Activated CD4-positive, alpha-beta T cell treated with anti-CD3 and anti-CD28 coated beads for 24 hours (primary cell): ENCODE measurements at places on chromosomes 2 and 18.

DNA sequence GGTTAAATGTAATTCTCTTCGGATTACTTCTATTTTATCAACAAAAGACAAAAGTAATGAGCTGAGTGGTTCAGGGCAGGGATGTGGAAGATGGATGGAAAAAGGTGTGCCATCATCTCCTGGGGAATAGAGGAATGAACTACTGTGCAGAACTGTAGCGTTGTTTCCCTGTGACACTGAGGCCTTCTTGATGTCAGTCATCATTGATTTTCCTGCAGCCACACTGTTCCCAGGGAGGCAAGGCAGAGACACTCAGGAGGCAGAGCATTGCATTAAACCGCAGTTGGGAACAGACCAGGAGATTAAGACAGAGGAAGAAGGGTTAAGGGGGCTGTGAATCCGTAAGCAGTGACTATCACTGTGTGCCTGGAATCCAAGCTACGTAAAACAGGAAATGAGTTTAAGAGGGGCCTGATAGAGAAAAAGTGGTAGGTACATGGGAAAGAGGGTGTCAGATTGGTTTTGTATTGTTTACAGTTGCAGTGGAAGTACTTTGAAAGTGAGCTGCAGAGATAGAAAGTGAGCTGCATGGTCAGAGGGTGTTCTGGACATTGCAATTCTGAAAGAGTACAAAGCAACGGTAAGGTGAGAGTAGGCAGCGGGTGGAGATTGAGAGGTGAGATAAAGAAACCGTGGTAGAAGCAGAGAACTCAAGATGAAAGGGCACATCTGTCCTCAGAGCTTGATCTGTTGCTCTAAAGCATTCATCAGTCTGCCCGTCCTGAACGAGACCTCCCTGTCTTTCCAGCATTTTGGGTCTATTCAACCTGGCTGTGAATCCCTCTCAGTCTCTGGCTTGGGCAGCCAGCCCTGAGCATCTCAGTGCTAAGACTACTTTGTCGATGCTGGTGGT, 793.4 kb upstream of the CELF4 start:
- no peak for DNase-seq

GRCh38 chr2:54964271-54964670, 86.0 kb downstream of the RTN4 start:
- DNase-seq, result no peak

DNA sequence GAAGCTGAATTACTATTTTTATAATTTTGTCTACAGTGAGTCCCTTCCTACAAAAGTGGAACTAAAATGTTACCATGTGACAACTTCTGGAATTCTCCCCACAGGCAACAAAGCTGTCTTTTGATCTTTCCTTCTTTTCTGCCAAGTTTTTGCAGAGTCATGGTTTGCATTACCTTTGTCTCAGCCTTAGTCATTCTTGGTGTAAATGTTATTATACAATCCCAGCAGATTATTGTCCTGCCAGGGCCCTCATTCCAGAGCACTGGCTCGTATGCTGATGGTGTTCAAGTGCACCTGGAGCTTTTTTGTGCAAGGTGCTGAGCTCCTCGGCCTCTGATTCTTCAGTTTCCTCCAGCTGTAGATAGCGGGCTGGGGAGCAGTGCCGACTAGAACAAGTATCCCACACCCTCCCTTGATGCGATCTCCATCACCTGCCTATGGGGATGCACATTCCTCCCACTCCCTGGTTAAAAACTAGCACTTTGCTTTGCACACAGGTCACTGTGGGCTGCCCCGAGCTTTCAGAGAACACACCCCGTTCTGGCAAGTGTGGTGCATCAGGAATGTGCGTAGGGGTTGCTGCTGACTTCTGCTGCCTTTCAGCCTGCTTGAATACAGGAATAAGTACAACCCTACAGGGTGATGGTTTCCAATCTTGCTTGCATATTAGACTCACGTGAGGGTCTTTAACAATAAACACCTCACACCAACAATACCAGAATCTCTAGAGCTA, 263.6 kb downstream of the RNF144A start:
- no peak for DNase-seq

GRCh38 chr18:79962835-79963657, 1.4 kb upstream of the HSBP1L1 start:
- no peak for DNase-seq

GRCh38 chr2:54750040-54750439, 26.6 kb downstream of the EML6 start:
- DNase-seq, result no peak

DNA sequence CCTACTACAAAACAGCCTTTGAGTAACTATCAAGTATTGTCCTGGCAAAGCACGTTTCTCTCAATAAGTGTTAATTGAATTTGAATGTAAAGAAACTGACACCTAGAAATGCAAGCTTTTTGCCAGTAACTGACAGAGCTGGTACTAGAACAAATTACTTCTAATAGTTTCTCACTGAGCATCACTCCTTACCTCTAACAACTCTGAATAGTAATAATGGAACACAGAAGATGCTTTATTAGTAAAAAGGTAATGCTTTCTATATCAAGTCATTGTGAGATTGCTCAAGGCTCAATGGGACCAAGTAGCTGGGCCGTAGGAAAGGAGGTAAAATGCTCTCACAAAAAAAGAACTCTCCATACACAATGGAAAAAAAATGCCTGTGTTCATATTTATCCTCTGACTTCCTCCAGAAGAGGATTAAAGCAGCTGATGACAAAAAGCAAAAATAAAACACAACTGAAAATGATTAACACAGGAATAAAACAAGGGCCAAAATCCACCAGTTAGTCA, 11.8 kb downstream of the RASGRP3 start:
- no peak for DNase-seq
